Dermis microvascular lymphatic vessel endothelial cell (primary cell): ENCODE measurements at places on chromosomes 16 and 17. TPM values are rescaled to one million over a fixed set of nuclear protein-coding genes. Genes with fewer than 3 reads are reported as not detected.

DNA sequence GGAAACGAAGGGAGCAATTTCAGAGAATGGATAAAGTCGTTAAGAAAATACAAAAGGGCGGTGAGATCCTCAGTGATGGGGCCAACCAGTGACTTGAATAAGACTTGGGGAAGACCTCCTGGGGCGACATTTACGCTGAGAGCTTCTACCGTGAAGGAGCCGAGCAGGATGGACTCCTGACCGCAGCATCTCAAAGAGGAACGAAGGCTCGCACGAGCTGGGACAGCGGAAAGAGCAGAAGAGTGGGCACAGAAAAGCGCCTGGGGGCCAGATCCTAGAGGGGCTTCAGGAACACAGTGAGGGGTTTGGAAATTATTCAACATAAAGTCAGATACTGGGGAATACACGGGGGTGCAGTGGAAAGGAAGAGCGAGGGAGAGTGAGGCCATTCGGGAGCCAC, 17.5 kb downstream of the ZNF750 start:
- DNase-seq = no peak

DNA sequence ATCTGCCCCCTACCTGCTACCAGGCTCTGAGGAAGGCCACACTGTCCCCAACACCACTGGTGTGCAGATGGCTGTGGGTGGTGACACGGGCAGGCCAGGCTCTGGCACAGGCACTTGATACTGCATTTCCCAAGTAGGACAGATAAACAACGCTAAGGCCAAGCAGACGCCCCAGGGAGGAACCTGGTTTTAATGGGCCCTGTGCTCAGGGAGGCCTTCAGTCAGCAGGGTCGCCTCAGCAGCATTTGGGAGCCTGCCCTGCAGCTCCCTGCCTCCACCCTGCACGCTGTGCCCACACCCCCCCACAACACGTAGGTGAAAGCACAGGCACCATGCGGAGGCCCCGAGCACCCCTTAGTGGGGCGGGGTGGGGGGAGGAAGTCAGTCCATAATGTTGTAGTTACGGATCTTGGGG, 3.3 kb upstream of the FASN start:
- DNase-seq = no peak

DNA sequence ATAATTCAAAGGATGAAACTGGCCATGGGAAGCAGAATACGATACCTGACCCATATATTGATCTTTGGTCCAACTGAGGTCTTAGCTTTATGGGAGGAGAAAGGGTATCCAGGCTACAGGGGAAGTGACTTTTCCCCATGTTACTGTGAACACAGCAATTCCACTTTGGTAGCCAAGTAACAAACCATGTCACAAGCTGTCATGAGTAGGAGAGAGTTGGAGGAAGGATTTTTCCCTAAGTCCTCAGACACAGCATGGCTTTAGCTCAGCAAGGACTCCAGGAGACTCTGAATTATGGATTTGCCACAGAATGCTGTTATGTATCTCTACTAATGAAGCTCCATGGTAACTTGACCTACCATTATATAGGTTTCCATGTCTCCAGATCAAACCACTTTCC, 56.5 kb upstream of the GNAO1 start:
- no peak for DNase-seq

GRCh38 chr17:73098919-73099318, 6.4 kb upstream of the SLC39A11 start:
- DNase-seq = no peak

GRCh38 chr16:30186444-30186781, 3.0 kb downstream of the CORO1A start:
- DNase-seq = no peak

DNA sequence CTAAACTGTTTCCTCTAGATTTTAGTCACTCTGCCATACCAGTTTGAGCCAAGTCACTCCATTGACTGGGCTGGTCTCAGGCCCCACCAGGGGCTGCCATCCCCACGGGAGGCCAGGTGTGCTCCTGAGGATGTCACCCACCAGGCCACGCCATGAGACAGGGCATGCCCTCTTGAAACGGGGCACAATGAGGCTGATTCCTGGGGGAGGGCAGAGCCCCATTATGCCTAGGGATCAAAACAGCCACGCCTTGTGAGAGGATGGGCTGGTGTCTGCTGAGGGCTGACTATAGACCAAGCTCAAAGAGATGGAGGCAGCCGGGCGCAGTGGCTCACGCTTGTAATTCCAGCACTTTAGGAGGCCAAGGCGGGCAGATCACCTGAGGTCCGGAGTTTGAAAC, 21.5 kb downstream of the GINS2 start:
- no peak for DNase-seq

KRTAP4-9 gene
- total RNA-seq = not detected in 2 replicates

TBC1D3K gene
- total RNA-seq = not detected in 2 replicates

ENO3 gene
- 1.5 and 2.7 TPM in 2 replicates for total RNA-seq

CHD3 gene
- 57.8 and 60.2 TPM in 2 replicates for total RNA-seq

KRT28 gene
- total RNA-seq = not detected in 2 replicates

TAT gene
- not detected in 2 replicates for total RNA-seq

KRT24 gene
- not detected in 2 replicates for total RNA-seq

RHBDF2 gene
- total RNA-seq = 11.7 and 17.3 TPM in 2 replicates
